ENCODE measurements at places on chromosomes 5 and 9.
A peak's percentile ranks its signal among the peaks of the same experiment; 100 is the strongest.

- DNase-seq = no peak
Observed at GRCh38 chr9:110892689-110893088, 145.6 kb downstream of the LPAR1 start.

- no peak for DNase-seq
Observed at GRCh38 chr5:50647726-50648125, 18.7 kb upstream of the PARP8 start.

DNA sequence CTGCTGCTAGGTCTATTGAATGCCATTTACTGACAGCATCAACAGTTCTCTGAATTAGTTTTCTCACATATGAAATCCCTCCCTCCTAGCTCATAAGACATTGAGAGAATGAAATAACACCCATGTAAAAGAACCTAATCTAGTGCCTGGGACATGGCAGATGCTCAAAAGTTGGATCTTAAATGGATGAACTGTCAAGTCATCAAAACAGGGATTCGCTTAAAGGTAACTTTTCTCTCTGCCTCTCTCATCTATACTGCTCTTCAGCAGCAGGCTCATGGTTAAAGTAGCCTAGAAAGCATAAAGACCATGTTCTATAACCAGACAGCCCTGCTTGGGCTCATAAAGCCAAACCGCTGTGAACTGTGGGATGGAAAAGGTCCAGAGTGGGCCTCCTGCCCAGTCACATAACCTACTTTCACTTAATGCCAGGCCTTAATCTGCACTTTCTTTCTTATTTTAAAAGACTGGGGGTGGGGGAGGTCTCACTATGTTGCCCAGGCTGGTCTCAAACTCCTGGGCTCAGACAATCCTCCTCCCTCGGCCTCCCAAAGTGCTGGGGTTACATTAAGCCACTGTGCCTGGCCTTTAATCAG is 3.7 kb downstream of the TMEM245 start:
- no peak for DNase-seq

DNA sequence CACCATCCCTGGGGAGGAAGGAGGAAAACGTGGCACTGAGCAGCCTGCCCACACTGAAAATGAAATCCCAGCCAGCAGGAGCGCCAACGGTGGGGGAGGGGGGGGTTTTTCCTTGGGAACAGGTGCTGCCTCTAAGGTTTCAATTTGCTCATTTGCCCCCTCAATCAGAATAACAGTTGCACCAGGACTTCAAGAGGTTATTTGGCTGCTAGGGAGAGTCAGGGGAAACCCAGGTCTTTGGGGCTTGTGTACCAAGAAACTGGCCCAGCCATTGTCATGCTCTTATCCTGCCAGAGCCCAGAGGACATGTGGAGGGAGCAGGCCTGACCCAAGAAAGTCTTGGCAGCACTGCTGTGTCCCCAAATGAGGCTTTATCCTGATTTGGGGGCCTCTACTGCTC is 66.5 kb downstream of the NDFIP1 start:
- no peak for DNase-seq

GRCh38 chr5:138696501-138696900 is 56.7 kb upstream of the CTNNA1 start:
- DNase-seq = no peak

DNA sequence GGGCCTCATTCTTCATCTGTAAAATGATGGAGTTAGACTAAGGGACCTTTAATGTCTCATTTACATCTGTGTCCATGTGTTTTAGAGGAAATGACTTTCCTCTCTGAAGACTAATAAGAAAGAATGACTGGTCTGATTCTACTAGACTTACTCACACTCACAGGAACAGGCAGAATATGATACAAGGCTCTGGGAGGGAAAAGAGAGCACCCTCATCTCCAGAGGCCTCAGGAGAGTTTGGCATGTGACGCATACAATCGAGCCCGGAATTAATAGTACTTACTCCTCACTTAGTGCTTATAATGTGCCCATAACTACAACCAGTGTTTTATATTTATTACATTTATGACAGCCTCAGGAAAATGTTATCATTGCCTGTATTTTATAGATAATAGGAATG is 608.7 kb downstream of the KCTD16 start:
- no peak for DNase-seq

DNA sequence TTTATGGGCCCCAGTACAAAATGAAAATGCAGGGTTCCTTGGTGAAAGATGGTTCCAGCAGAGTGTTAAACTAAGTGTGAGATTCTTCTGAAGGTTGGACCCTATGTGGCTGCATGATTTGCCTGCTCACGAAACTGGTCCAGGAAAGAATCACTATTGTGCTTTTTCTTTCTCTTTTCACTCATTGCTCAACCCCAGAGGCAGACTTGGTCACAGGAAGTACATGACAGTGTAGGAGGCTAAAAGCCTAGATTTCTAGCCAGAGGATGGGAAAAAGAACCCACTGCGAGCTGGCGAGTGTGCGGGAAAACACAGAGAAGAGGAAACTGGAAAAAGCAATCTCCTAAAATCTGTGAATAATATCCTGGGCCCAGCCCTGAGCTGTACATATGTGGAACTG is 18.6 kb downstream of the SLC36A2 start:
- no peak for DNase-seq

GRCh38 chr5:153147891-153148623 is 342.4 kb upstream of the GRIA1 start:
- DNase-seq = no peak

DNA sequence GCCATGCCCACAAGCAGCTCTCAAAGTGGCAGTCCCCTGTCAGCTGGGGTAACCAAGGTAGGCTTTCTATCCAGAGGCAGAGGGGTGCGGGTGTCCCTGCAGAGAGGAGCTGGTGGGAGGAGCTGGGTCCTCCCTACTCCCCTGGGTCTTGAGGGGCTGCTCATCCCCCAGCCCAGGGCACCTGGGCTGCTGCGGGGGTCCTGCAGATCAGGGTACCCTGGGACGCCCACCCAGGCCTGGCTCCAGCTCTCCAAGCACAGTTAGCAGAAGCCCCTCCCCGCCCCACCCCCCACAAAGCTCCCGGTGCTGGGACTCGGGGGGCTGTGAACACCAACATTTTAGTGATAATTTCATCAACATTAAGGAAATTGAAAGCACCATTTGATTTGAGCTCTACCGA is 29.8 kb downstream of the VAV2 start:
- no peak for DNase-seq

GRCh38 chr5:94901191-94901979 is 282.9 kb downstream of the SLF1 start:
- DNase-seq = no peak

- DNase-seq = peak; percentile 28
Observed at GRCh38 chr9:16884952-16885513, 14.6 kb upstream of the BNC2 start.

DNA sequence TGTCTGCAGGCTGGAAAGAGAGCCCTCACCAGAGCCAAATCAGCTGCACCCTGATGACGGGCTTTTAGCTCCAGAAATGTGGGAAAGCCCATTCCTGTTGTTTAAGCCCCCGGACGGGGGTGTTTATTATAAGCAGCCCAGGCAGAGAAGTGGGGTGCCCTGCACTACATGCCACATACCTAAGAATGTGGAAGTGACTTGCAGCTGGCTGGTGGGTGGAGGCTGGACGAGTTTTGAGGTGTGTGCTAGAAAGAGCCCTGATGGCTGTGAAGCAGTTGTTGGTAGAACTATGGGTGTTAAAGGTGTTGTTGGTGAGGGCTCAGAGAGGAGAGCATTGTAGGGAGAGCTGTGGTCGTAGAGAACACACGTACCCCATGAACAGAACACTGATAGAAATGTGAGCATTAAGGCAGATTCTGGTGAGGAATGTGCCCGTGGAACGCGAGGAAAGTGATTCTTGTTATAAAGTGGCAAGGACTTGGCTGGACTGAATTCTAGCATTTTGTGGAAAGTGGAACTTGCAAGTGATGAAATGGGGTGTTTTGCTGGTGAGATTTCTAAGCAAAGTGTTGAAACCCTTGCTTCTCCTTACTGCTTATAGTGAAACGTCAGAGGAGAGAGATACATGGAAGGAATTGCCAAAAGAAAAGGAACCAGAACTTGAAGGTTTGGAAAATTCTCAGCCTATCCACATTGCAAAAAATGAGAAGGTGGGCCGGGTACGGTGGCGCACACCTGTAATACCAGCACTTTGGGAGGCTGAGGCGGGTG is 38.9 kb downstream of the AHRR start:
- no peak for DNase-seq

GRCh38 chr5:9653811-9654210 is 23.7 kb upstream of the TAS2R1 start:
- no peak for DNase-seq

DNA sequence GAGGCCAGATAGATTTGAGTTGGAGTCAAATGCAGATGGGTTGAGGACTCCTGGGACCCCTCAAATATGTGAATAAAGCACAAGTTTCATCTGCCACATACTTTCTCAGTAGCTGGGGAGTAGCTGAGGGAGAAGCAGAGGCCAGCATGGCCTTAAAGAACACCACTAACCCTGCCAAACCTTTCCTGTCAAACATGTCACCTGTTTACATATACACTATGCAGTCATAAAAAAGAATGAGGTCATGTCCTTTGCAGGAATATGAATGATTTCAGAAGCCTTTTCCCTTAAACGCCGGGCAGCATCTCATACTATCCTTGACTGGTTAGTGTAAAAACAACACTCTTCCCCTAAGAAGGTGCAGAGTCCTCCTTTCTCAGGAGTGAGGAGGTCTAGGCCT is 25.2 kb upstream of the HSD17B4 start:
- DNase-seq = no peak

GRCh38 chr5:42854795-42855194 is 43.1 kb upstream of the SELENOP start:
- no peak for DNase-seq

GRCh38 chr5:74634611-74635286 is 5.8 kb downstream of the ENC1 start:
- DNase-seq = no peak

DNA sequence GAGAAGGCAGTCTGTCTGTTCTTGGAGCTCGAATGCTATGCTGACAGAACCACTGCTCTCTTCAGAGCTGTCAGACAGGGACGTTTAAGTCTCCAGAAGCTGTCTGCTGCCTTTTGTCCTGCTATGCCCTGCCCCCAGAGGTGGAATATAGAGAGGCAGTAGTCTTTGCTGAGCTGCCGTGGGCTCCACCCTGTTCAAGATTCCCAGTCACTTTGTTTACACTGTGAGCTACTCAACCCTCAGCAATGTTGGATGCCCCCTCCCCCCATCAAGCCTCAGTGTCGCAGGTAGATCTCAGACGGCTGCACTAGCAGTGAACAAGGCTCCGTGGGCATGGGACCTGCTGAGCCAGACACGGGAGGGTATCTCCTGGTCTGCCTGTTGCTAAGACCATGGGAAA is 344.2 kb downstream of the TMEM161B start:
- DNase-seq = no peak

DNA sequence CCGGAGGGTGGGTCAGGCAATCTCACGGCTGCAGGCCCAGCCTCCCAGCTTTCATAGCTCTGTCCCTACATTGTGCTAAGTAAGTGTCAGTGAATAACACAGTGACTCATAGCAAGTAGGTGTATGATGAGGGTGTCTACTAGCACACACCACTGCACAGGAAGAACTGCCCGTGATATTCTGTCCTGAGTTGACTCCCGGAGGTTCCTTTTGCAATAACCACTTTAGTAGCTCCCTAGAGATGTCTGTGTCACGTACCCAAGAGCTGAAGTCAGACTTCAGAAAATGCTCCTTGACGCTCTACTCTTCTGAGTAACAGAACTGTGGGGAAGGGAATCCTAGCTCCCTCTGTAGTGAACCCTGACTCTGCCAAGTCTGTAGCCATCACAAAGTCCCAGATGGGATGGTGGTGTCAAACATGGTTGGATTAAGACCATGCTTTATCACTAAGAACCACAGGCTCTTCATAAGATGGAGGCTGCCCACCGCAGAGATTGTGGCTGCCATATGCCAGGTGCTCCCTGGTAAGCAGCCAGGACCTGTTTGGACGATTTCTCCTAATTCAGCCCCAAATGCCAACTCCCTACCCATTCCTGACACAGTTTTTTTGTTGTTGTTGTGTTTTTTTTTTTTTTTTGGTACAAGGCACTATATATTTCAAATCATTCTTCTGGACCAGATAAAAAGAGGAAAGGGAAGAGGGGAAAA is 352.6 kb upstream of the PANK3 start:
- no peak for DNase-seq

- no peak for DNase-seq
Observed at GRCh38 chr9:116587919-116588318, 99.2 kb upstream of the TRIM32 start.
